ENCODE measurements at places on chromosomes 13 and 19.

DNA sequence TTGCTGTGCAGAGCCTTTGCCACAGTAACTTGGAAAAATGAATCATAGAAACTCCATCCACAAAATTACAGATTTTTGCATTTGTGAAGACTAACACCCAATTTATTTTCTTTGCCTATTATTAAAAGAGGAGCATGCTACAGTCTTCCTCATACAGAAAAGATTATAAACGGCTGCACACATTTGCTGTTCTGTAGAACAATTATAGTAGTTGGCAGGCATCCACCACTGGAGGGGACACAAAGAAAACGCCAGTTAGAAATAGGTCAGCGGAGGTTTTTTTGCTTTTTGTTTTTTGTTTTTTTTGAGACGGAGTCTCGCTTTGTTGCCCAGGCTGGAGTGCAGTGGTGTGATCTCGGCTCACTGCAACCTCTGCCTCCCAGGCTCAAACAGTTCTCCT lies 51.6 kb downstream of the SACS start:
- DNase-seq, result no peak

DNA sequence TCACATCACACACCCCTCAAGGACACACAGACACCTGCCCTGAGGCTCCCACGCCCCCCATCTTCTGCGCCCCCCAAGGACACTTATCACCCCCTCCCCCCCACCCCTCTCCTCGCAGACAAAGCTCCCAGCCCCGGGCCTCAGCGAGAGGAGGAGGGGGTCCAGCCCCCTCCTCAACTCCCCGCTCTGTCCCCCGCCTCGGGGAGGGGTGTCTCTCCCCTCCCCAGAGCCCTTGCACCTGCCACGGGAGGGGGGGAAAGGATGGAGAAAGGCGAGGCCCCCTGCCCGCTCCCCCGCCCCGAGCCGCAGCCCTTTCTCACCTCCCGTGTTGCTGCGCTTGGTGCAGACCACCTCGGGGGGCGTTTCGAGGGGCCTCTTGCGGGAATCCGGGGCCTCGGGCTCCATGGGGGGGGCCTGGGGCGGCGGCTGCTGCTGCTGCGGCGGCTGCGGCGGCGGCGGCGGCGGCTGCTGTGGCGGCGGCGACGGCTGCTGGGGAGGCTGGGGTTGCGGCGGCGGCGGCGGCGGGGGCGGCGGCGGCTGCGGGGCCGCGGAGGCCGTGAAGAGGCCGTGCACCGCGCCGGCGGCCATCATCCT lies 621 bp downstream of the NOVA2 start:
- DNase-seq, result peak; percentile 26

GRCh38 chr19:7917267-7918061 lies 2.7 kb upstream of the SNAPC2 start:
- no peak for DNase-seq

- no peak for DNase-seq
Observed at GRCh38 chr13:53050151-53050550, 21.5 kb downstream of the OLFM4 start.

- no peak for DNase-seq
Observed at GRCh38 chr19:8500158-8500557, 2.3 kb downstream of the PRAM1 start.

DNA sequence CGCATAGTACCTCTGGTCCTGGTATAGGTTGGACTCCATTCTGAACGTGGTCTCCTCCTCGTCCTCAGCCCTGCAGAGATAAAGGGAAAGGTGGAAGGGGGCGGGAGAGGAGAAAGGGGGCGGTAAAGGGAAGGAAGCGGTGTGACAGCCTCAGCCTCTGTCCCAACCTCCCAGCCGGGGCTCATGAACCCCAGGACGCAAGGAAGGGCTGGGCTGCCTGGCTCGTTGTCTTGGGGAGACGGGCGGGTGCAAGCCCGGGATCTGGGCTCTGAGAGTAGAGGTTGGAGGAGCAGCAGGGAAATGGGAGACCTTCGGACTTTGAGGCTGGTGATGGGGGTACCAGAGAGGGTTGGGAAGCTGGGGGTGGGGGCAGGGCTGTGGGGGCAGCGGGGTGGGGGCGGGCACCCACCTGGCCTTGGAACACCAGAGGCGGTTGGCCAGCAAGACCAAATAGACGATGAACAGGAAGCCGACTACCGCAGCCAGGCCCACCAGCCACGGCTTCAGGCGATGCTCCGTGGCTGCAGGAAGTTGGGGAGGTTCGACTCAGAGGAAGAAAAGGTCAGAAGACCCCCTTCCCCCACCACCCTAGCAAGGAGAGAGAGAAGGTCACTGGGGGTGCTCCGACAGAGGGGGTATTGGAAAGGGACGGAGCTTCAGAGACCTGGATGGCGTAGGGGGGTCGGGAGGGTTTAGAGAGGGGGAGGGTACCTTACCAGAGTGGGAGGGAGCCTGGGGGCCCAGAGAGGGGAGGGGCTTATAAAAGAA lies 1.7 kb downstream of the SMIM24 start:
- DNase-seq, result no peak

DNA sequence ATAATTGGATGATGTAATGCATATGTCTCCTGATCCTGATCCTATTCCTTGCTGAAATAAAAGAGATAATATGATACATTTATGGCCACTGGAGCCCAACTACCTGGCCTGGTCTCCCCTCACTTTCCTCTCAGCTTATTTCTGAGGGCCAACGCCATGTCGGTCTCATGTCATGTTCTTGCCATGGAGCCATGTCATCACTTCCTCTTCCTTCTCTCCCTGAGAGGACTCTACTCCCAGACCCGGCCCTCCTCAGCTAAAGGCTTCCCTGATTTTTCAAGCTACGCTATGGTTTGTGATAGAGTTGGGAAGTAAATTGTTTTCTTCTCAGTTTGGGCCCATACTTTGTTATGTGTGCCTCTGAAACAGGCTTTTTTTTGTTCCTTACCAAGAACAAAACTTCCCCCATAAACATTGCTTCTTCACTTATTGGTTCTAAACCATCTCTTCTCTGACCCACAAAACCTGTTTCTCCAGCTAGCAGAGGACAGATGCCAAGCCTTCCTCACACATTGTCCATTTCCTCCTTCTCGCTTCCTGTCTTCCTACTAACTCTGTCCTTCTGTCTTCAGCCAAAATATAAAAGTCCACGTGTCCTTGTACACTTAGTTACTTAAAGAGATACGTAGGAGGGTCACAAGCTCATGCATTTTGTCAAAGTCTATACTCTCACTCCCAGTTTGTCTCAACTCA lies 319.9 kb upstream of the DACH1 start:
- no peak for DNase-seq

- DNase-seq, result no peak
Observed at GRCh38 chr13:66560991-66561390, 669.1 kb downstream of the PCDH9 start.

DNA sequence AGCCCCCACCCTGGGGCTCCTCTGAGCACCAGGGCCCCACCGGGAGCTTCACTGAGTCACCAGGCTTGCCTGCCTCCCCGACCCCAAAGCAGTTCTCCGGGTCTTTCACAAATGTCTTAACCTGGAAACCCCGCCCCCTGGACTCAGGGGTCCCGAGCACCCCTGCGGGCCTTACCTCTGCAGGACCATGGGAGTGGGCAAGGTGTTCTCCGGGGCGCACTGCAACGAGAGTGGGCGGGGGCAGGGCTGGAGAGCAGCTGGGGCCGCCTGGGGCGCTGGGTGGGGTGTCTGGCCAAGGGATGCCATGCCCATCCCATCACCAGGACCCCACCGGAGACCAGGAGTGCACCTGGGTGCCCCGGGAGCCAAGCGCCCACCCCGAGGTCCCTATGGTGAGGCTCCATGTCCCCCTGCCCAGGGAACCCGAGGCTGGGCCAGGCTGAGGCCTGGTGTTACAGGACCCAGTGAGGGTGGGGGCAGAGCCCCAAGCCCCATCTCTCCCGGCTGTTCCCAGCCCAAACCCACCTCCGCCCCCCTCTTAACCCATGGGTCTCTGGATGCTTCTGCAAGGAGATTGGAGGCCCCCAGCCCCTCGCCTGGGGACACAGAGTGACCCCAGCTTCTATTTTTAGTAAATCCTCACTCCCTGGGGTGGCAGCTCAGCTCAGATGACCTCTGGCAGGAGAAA lies 10.9 kb downstream of the MKNK2 start:
- DNase-seq, result no peak

DNA sequence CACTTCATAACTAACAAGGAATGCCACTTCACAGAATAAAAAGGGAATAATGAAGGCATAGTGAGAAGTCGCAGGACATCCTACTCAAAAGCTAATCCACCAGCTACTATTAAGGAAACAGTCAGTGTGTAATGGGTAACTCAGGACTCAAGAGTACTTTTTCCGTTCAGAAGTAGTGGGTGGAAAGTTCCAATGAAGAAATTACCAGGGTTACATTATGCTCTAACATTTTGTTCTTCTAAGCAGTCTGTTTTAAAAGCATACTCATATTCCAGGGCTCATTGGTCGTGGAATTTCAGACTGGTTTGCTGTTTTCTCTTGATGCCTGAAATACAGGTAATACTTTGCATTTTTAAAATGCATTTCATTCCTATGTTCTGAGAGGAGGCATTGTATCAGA lies 222.4 kb upstream of the IRS2 start:
- DNase-seq, result no peak

DNA sequence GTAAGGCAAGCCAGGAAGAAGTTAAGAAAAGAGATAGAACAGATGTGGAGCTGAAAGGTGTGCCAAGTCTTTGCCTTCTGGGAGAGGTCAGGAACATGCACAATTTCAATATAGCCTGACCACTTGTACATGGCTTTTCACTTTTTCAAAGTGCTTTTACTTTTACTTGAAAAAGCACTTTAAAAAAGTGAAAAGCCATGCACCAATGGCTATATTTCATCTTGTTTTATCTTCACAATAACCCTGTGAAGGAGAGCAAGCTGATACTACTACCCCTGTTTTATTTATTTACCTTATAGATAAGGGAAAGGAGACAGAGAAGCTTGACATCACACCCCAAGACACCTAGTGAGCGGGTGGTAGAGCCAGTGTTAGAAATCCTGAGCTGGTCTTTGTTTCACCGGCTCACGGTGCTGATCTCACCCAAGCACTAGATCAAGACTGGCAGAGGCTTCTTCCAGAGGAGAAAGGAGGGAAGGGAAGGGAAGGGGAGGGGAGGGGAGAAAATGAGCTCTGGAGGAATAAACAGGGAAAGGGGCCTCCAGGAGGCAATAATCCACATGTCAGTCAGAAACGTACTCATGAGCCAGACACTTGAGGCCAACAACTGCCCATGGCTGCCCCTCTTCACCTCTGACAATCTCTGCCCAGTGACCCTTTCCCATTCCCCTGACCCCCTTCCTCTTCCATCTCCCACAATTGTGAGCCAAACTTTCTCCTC lies 455.4 kb downstream of the FOXO1 start:
- DNase-seq, result no peak

DNA sequence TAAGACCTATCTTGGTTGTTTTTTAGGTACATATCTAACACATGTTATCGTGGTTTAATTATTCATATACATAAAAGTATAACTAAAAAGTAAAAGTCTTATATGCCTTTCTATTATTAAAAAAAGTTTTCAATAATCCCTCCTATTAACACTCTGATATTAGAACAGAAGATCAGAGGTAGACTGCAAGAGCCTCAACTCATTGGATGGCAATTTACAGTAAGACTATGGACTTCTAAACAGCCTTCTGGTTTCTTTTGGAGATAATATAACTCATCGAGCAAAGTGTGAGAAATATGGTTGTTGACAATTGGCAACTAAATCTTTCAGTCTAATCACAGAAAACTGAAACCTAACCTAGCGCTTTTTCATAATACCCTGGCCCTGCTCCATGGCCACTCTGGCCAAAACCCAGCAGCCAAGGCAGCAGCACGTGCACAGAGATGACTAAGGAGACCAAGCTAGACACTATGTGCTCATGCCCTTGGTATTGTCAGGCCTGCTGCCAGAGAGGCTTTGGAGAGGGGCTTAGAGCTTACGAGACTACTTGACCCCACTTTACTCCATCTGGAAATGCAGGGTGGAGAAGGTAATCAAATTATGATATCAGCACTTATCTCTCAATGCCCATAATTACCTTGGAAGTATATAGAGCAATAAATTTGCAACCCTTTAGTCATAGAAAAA lies 40.6 kb upstream of the EEF1AKMT1 start:
- no peak for DNase-seq

GRCh38 chr13:106686163-106686562 lies 118.2 kb upstream of the ARGLU1 start:
- DNase-seq, result no peak

- no peak for DNase-seq
Observed at GRCh38 chr13:94305934-94306333, 173.5 kb downstream of the DCT start.

DNA sequence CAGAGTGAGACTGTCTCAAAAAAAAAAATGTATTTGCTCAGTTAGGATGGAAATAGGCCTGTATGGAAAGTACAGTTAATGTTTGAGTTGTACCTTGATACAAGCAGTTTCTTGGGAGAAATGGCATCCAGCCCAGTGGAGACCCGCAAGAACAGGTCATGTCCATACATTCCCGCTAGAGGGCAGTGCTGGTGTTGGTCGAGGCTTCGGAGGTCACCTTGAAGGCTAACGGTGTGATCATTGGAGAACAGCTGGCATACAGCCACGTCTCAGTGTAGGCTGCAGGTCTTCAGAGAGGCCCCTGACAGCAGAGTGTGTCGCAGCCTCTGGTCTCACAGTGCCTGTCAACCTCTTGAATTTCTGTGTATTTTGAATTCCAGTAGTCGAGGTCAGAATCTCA lies 7.5 kb downstream of the ZNF610 start:
- DNase-seq, result peak; percentile 25

- DNase-seq, result peak; percentile 93
Observed at GRCh38 chr19:45681391-45682015, 10.2 kb downstream of the SNRPD2 start.

GRCh38 chr13:98563071-98563470 lies 13.8 kb downstream of the STK24 start:
- no peak for DNase-seq

- peak; percentile 59 for DNase-seq
Observed at GRCh38 chr19:18233224-18233825, 7.1 kb upstream of the PDE4C start.

DNA sequence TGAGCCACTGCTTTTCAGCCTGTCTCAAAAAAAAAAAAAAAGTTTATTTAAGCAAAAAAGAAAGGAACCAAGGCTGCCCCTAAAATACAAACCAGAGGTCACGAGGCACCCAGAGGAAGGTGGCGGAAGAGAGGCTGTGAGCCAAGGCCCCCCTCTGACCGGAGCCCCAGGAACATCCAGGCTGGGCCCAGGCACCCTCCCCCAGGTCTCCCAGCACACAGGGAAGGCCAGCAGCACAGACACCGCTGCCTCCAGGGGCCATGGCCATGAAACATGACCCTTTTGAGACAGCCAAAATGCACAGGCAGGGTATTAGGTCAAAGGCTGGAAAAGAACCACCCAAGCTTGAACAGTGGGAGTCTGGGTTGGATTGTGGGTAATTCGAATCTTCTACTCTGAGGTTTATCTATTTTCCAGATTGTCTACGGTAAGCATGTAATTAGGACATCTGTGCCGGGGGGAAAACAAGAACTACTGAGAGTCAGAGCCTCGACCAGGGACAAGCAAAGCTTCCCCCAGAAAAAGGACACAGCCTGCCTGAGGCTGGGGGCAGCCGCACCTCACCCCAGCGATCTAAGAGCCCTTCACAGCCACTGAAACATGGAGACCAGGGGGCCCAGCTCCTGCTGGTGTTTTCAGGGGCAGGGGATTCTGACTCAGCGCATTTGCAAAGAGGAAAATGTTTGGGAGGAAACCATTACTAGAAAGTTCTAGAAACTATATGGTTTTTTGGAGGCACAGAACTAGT lies 8.4 kb downstream of the PEX11G start:
- no peak for DNase-seq
